ENCODE measurements at places on chromosomes 3 and 15.

GRCh38 chr15:52069559-52069958 is 43.0 kb downstream of the BCL2L10 start:
- DNase-seq = no peak

- DNase-seq = no peak
Observed at GRCh38 chr3:149579838-149580542, 77.8 kb downstream of the WWTR1 start.

DNA sequence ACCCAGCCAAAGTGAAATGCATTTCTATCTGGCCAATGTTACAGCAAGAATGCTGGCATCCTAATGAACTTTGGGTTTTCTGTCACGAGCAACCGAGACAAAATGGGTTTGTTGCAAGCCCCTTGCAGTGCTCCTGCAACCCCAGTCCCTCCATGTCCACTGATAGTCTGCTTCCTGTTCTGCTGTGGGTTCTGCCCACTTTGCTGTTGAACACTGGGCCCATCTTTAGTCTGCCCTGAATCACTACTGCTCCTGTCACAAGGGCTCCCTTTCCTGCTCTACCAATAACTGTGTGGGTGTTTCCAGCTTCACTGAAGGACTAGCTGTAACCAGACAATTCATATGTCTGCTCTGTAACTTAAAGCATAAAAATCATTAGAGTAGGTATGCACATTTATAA is 12.7 kb upstream of the OXSR1 start:
- DNase-seq = no peak

GRCh38 chr3:13818919-13819318 is 61.0 kb downstream of the WNT7A start:
- DNase-seq = no peak

DNA sequence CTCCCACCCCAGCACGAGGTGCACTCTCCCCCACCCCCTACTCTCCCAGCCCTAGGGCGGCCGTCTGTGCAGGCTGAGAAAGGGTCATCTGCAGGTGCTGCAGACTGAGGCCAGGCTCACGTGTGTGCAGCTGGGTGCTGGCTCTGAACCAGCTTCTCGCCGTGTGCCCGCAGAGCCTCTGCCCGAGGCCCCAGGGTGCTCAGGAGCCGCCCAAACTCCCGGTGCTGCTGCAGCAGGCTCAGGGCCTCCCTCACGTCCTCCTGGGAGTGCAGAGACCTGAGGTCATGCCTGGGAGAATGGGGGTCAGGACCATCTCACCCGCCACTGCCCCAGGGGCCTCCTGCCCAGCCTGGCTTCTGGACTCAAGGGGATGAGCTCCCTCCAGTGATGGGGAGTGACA is 17.2 kb downstream of the SPTBN5 start:
- DNase-seq = no peak

GRCh38 chr3:138914870-138915502 is 32.0 kb downstream of the FOXL2 start:
- DNase-seq = peak; percentile 33

- DNase-seq = no peak
Observed at GRCh38 chr3:69803681-69804270, 64.5 kb downstream of the MITF start.

DNA sequence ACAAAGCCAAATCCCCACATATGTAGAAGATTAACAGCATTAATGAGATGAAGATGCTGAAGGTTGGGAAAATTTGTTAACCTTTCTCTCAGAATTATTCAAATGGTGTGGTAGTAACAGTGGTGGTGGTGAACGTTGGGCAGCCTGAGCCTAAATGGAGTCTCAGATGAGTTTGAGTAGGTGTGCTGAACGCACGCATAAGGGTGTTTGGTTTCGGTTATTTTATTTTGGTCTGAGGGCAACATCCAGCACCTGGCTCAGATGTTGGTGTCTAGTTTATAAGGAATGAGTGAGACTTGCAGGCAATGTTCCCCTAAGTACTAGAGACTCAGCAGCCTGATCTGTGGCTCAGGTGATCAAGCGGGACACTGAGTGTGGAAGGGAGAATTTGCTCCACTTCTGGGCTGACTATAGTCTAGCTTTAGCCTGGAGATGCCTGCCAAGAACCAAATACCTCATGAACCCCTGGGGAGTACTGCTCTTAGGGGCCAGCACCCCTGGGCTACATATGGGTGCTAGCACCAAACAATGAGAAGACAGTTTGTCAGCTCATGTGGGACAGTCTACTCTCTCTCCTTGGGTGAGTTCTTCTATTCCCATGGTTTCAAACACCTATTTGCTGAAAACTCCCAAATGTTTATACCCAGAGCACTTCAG is 39.5 kb upstream of the ATP2C1 start:
- no peak for DNase-seq

GRCh38 chr3:15108869-15109268 is 9.9 kb upstream of the RBSN start:
- no peak for DNase-seq

DNA sequence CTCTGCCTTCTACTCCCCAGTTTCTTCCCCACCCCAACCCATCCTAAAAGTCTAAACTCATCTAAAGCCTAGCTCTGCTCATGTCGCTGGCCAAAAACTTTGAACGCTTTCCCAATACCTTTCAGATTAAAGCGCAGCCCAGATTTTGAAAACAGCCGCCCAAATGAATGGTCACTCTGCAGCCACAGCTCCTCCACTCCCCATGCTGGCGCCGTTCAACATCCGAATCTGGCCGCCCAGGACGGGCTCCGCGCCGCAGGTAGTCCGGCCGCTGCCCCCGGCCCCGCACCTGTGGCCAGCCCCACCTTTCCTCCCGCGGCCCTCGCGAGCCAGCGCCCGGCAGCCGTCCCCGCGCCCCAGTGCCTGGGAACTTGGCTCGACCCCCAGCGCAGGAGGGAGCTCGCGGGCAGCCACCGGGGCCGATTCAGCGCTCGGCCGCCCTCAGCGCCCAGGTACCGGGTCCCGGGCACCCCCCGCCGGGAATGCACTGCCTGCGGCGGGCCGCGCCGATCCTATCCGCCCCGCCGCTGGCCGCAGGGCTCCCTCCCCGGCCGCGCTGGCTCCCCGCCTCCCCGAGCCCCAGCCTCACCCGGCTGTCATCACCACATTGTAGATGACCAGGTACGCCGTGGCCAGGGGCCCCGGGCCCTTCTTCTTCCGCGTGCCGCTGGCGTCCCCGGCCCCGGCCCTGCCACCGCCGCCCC is 417 bp downstream of the HACD2 start:
- no peak for DNase-seq

GRCh38 chr15:94882071-94882712 is 650.8 kb downstream of the MCTP2 start:
- no peak for DNase-seq

GRCh38 chr15:43514241-43515057 is 3.0 kb upstream of the MAP1A start:
- no peak for DNase-seq

- no peak for DNase-seq
Observed at GRCh38 chr3:147240581-147240980, 165.8 kb downstream of the ZIC4 start.

- no peak for DNase-seq
Observed at GRCh38 chr3:146709969-146710368, 104.8 kb upstream of the PLSCR5 start.

DNA sequence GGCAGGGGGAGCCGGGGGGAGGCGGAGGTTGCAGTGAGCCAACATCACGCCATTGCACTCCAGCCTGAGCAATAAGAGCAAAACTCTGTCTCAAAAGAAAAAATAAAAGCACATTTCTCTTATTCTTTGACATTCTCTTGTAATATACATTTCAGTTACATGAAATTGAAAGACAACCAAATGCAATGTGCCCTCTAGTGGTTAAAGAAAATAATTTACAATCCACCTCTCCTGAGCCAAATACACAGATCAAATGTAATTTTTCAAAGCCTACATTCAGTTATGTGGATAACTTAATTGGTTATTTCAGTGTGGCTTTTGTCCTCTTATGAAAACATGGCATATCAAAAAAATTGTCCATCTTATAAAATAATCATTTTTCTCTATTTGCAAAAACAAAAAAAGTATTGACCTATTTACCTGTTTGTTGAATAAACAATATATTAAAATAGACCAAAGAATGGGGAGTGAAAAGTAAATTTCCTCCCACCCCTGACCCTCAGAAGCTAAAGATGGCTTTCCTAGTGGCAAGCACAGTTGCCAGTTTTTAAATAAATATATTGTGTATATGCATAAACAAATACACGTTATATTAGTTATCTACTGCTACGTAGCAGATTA is 14.2 kb upstream of the U2SURP start:
- DNase-seq = no peak

DNA sequence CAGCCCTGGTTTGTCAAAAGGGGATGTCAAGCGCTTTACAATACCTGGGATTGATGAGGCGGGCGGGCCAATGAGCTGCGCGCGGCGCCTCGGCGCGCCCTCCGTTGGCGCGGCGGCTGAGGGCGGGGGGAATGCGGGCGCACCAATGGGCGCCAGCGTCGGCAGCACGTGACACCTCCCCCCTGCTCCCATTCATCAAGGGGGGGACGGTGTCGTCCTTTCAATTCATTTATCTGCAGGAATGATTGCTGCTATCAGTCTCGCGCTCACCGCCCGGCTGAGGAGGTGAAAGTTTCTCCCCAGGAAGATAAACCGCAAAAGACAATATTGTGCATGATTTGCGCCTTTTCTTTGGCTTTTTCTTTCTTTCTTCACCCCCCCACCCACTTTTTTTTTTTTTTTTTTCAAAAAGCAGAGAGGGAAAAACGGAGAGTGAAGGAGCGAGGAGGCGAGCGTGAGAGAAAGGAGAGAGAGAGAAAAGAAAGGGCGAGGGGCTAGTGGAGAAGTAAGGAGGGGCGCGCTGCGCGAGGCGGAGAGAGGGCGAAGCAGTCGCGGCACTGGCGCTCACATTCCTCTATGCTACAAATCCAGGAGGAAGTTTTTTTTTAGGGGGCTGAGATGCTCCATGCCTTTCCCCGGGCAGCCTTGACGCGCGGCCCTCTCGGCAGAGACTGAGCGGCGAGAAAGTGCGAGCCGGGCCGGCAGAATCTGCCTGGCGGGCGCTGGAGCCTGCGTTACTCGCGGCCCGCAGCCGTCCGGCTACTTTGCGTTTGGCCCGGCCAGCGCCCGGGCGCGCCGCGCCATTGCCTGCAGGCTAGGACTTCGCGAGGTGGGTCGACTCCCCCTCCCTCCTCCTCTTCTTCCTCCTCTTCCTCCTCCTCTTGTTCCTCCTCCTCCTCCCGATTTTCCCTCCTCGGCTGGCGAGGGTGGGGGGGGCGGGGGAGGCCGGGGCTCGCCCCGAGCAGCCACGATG is at the start of gene ZIC1:
Gene ZIC1, plus strand, starts transcription at position 223 of the 973 bp plus-strand sequence. Its CDS starts 748 bp downstream, at position 971.
- no peak for DNase-seq

DNA sequence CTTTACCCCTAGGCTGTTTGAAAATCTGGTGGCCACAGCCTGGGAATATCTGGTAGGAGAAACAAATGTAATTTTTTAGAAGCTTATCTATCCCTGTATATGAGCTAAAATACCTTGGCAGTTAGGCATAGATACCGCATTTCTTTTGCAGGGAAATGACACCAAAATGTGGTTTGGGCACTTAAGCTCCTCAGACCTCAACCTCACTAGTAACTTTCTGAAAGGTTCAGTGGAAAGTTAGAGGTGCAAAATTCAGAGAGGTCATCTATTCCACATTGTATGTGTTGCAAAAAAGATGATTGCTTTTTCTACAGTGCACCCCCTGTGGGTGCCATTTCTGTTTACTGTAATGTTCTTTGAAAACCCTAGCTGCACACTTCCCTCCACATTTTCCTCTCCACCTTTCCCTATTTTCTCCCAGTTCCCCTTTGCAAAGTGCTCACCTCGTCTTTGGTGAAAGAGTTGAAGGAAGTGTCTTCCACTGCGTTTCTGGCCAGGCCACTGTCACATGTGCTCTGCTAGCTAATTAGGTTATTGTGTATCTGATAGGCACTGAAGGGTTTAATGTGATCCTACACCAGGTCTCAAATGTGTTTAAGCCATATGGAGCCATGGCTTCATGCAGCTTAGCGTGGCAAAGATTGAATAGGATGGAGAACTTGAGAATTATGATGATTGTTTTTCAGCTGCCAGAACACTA is 1.3 kb downstream of the SACM1L start:
- DNase-seq = peak; percentile 38

- no peak for DNase-seq
Observed at GRCh38 chr3:47877290-47877689, 74.4 kb downstream of the DHX30 start.

- DNase-seq = no peak
Observed at GRCh38 chr15:60761505-60761845, 282.5 kb upstream of the ICE2 start.

DNA sequence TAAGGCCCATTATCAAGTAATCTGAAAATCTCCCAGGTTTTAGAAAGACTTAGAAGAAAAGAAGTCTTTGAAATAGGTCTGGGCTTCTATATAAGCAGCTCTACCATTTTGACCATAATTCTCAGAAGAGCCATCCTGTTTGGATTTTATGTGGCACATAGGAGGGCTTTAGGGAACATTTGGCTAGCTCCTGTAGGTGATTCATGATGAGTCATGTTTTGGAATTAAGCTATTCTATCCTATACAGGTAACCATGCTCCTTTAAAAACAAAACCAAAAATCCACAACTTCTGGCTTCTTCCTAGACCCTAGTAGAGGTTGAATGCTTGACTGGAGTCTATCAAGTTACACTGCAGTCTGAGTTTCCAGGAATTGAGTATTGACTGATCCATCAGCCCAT is 8.9 kb downstream of the SST start:
- no peak for DNase-seq

DNA sequence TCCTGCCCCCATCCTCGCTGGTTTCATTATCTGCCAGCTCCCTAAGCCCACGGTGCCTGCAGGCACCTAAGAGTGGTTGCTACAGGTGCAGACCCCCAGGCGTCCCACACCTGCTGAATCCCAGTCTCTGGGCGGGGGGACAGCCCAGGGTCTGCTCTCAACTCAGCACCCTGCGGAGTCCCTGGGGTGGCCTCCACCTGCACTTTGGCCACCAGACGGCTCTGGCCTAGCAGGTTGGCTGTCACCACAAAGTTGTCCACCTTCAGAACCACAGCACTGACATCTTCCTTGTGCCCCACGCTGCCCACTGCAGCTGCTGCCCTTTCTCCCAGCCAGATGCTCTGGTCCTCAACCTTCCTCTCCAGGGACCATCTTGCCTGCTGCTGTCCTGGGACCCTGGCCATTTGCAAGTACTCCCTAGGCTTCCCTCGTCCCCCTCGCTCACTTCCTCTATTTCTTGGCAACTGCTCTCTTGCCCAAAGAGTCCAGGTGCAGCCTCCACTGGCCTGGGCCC is 34.9 kb upstream of the SNRPA1 start:
- DNase-seq = no peak

DNA sequence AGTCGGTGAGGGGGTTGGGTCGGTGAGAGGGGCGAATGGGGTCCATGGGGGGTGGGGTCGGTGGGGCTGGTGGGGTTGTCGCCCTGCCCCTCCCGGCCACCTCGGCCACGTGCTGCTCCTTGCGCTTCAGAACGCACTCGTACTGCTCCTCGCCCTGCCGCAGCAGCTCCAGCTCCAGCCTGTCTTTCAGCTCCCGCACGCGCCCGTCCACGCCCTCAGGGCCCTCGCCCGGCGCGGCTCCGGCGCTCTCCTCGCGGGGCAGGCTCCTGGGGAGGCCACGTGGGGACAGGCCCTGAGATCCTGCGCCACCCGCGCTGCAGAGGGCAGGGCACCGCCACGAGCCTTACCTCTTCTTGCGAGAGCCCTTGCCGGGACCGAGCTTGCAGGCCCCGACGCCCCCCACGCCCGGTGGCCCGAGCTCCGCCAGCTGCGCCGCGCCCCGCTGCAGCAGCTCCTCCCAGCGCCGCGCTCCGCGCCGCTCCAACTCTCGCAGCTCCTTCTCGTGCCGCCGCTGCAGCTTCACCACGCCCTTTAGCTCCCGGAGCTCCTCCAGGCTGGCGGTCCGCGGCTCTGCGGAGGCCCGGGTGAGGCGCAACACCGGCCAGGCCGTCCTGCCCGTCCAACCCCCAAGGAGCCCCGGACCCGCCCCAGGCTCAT is 8.2 kb upstream of the ANKRD63 start:
- no peak for DNase-seq
